ENCODE measurements at places on chromosomes 7 and 10.

DNA sequence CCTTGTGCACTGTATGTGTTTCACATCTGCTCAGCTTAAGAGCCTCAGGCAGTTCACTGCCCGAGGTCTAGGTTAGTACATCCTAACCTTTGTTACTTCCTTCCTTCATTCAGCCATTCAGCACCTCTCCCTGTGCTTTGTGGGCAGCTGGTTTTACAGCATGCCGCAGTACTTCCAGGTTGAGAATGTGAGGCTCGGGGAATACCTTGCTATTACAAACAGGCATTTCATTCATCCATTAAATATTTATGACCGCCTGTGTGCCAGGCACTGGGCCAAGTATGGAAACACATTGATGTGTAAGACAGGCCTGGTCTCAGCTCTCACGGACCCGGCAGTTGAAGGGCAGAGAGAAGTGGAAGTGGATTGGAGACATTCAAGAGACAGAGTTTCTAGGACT is 82.4 kb downstream of the SHH start:
- no peak for DNase-seq

GRCh38 chr10:43844221-43844620 is 195.5 kb upstream of the ZNF32 start:
- no peak for DNase-seq

- DNase-seq, result no peak
Observed at GRCh38 chr7:1301882-1302251, 69.2 kb downstream of the UNCX start.

GRCh38 chr7:95951531-95951930 is 179.2 kb downstream of the DYNC1I1 start:
- DNase-seq, result no peak

All from left ventricle myocardium inferior (tissue), 1 donor.